ENCODE measurements at places on chromosomes 3 and 15.

- DNase-seq, result no peak
These were observed 11.3 kb downstream of the EXOSC7 start for GRCh38 chr3:44987332-44987731.

DNA sequence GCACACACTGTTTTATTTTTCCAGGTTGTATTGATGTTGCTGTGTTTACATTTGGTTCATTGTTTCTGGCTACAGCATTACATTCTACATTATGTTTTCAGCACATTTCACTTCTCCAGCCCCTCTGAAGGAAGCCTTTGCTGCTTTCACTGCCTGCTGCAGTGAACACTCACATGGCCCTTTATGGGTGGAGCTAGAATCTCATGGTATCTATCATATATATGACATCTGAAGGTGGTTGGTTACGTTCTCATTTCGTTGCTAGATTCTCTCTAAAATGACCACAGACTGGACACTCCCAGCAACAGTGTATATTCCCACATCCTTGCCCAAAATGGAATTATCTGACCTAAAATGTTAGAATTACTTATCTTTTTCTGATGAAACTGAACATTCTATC is 35.2 kb upstream of the CTDSPL start:
- no peak for DNase-seq

- no peak for DNase-seq
These were observed 18.4 kb downstream of the GYG1 start for GRCh38 chr3:149009732-149010131.

- no peak for DNase-seq
These were observed 404.5 kb downstream of the PDCD6IP start for GRCh38 chr3:34202975-34203374.

DNA sequence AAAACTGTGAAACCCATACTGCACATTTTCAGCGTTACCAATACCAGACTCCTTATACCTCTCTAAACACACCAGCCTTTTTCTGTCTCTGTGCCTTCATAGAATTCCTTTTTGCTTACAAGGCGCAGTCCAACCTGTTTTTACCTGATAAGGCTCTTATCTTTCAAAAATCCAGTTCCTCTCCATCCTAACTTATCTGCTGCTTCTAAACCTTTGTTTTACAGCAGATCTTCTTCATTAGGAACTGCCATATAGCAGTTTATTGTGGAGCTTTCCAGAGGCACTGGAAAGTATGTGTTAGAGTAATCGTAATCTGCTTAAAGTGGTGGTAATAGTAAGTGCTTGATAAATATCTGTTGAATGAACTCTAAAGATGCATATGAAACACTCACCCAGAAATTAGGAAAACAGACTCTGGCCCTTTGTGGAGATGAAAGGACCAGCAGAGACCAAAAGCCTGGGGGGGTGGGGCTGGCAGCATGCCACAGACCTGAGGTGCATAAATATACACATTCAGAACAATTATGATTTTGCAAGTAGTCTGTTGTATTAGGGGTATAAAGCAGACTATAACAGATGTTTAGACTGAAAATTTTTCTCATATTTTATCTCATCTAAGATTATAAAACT is 29.3 kb downstream of the PPP2R3A start:
- DNase-seq, result no peak

DNA sequence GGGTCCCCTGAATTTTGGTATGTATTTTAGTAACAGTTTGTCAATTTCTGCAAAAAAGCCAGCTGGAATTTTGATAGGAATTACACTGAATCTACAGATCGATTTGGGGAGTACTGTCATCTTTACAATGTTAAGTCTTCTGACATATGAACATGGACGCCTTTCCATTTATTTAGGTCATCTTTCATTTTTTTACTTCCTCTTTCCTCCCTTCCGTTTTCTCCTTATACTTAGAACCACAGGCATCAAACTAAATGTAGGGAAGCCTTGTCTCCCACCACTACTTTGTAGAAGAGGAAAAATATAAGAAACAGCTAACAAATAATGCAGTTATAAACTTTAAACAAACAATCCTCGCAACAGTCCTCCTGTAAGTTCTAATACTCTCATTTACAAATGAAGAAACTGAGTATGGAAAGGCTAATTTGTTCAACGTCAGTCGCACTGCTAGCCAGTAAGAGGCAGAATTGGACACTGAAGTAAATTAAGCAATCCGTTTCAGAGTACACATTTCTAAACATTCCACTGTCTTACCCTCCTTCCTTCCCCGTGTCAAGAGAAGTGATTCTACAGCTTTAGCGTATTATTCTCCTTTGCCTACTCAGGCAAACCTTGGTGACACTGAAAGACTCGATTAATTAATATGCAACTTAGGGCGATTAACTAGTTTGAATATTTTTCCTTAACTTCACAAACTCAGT is 25.6 kb downstream of the RHOA start:
- no peak for DNase-seq

DNA sequence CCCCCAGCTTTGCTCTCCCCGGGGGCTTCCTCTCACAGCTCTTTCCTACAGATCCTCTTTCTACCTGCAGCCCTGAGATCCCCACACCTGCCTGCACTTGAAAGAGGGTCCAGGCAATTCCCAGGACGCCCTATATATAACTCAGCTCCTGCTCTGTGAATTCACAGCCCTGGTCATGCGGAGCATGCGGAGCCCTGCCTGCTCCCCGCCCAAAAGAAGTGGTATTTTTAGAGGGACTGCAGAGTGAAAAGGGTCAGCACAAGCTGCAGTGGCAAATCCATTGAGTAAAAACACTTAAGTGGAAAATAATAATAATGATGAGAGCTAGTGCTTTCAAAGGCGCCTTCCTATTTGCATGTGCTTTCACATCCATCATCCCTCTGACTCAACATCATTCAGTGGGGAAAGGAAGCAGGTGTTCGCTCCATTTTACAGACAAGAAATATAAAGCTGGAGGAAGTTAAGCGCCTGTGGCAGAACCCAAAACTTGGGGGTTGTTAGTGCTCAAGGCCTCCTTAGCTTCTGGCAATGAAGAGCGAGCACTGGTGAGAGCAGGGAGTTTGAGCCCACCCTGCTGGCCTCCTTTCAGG is 76.3 kb upstream of the LIPC start:
- no peak for DNase-seq

DNA sequence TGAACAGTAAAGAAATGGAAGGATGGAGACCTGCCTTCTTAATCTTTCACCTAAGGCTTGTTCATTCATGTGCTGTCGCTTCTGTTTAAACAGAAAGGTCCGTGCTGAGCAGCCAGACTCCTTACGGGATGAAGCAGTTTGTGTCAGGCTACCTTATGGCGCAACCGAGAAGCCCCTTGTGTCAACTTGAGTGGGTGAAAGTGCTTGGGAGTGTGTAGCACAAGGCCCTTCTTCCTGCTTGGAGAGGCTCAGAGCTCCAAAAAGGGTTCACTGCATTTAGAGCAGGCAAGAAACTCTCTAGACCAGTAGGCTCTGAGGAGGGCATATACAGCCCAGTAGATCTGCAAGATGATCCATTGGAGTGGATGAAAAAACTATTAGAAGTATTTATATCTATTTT is 16.0 kb downstream of the CAPN3 start:
- no peak for DNase-seq

GRCh38 chr3:8972639-8973038 is 9.4 kb upstream of the RAD18 start:
- no peak for DNase-seq

- DNase-seq, result no peak
These were observed 5.4 kb downstream of the CCDC12 start for GRCh38 chr3:46971151-46971550.

Measured in stimulated activated CD8-positive, alpha-beta memory T cell treated with anti-CD3 and anti-CD28 coated beads, Interleukin-2, amount 100 ng/mL, for 48 hours (primary cell).